ENCODE measurements at places on chromosomes 2 and 18.

DNA sequence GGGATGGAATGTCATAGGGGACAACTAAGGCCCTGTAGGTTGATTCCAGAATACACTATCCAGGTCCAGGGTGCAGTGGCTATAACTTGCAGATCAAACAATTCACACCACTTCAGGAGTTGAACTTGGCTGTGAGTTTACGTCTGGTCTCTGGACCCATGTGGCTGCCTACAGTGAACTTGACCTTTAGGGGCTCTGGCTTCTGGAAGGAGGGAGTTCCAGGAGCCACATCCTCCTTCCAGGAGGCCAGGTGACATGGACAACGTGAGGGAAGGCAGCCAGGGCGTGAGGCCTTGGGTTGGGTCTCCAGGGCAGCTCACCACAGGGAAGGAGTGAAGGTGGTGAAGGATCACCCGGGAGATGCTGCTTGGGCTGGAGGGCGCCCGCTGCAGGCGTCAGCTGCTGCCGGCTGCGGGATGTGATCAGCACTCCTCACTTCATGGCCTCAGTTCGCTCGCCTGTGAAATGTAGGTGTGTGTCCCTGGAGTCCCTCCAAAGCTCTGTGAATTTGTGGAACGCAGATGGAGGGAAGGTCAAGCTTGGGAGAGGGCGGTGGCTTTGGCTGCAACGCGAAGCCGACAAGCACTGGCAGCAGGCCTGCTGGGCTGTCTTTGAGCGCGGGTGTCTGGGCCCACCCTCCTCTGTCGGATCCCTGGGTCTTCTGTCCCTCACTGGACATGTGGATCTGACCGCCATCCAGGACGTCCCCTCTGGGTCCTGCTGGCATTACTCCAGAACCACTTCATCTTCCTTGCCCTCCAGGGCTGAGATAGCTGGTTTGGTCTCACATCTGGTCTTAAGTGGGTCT lies 146.5 kb downstream of the GLI2 start:
- peaks cover 11% of the 10 kb centered on the region for H3K4me1 ChIP-seq
- H3K27ac ChIP-seq = no peak overlapping the region
- no peak for DNase-seq
- H3K4me3 ChIP-seq = no peak overlapping the region

DNA sequence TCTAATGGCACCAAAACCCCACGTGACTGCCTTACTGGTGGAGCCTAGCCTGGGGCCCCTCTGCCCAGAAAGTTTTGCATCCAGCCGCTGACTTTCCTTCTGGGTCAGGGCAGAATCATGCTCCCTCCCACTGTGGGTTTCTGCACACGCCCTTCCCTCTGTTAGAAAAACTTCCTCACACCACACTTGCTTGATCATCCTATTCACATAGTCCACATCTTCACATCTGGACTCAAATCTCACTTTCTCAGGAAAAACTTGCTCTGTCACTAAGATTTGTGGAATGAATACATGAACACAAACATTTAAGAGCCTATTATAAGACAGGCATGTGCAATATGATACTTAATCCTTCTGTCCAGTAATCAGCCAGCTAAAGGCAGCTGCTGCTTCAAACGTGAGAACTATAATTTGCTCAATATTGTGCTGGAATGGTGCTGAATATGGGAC lies 274.7 kb downstream of the RND3 start:
- DNase-seq = peak; percentile 77
- no peaks in the 10 kb centered on the region for H3K27me3 ChIP-seq
- H3K27ac ChIP-seq = peak overlapping the region; percentile 60
- peaks cover 18% of the 10 kb centered on the region for H3K4me1 ChIP-seq
- no peak overlapping the region for H3K4me3 ChIP-seq
- H3K36me3 ChIP-seq = no peaks in the 10 kb centered on the region

DNA sequence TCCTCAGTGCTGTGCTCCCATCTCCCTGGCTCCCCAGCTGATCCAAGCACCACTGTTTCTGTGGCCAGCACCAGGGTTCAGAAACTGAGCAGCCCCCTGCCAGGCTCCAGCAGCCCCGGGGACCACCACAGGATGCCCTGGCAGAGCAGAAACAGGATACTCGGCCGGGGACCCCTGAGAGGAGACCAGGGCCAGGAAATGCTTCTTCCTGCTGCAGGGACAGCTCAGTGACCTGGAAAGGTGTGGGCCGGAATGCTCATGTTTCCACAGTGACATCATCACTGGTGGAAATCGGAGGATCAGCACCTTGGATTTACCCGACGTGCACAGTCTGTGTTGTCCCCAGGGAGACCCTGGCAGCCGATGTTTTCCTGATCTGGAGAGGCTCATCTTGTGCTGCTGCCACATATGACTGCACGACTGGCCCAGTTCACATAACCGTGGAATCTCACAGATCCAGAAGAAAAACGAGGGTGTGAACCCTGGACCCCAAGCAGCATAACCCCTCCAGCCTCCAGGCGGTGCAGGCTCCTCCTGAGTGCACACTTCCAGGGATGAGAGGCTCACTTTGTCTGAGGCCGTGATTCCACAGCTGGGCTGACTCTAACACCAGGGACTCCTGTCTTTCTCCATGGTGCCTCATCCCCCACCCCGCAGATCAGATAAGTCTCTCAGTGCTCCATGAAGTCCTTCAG lies 58.0 kb downstream of the DDX1 start:
- no peak for DNase-seq
- H3K4me3 ChIP-seq = no peak overlapping the region
- H3K27ac ChIP-seq = no peak overlapping the region
- H3K4me1 ChIP-seq = no peaks in the 10 kb centered on the region
- no peaks in the 10 kb centered on the region for H3K36me3 ChIP-seq

- no peak overlapping the region for H3K27ac ChIP-seq
- H3K4me3 ChIP-seq = no peak overlapping the region
- no peak for DNase-seq
- peaks cover 32% of the 10 kb centered on the region for H3K27me3 ChIP-seq
- peaks cover under 1% of the 10 kb centered on the region for H3K4me1 ChIP-seq
- no peaks in the 10 kb centered on the region for H3K36me3 ChIP-seq
Observed at GRCh38 chr2:127581516-127582490, 46.3 kb downstream of the MYO7B start.

- H3K4me3 ChIP-seq = no peak overlapping the region
- no peak for DNase-seq
- H3K27me3 ChIP-seq = no peaks in the 10 kb centered on the region
- no peak overlapping the region for H3K27ac ChIP-seq
Observed at GRCh38 chr18:28469946-28470345, 293.0 kb upstream of the CDH2 start.

GRCh38 chr2:121287146-121287798 lies 2.3 kb upstream of the TFCP2L1 start:
- no peak overlapping the region for H3K27ac ChIP-seq
- H3K36me3 ChIP-seq = no peaks in the 10 kb centered on the region
- DNase-seq = no peak
- H3K27me3 ChIP-seq = peaks cover 61% of the 10 kb centered on the region

GRCh38 chr2:38685116-38685735 lies 19.3 kb downstream of the GALM start:
- H3K4me3 ChIP-seq = no peak overlapping the region
- peaks cover 6% of the 10 kb centered on the region for H3K4me1 ChIP-seq
- no peak overlapping the region for H3K27ac ChIP-seq
- H3K36me3 ChIP-seq = peaks cover 11% of the 10 kb centered on the region
- no peaks in the 10 kb centered on the region for H3K27me3 ChIP-seq

DNA sequence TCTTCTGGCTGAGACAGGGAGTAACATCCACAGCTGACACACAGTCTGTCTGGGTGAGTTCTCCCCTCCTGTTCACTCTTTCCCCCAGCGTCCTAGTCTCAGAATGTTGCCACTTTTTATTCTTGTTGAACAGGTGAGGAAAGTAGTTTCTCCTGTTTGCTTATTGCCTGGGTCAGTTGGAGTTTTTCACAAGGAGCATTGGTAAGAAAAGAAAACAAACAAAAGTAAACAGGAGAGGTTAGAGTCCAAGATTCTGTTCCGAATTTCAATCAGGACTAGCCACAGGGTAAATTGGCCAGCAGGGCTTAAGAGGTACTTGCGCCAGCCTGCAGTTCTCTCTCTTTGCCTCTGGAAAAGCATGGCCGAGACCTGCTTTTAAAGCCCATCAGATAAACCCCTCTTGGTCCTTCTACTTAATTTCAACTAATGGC lies 255.0 kb upstream of the EPAS1 start:
- no peaks in the 10 kb centered on the region for H3K36me3 ChIP-seq
- DNase-seq = no peak
- no peak overlapping the region for H3K4me3 ChIP-seq
- no peaks in the 10 kb centered on the region for H3K27me3 ChIP-seq

DNA sequence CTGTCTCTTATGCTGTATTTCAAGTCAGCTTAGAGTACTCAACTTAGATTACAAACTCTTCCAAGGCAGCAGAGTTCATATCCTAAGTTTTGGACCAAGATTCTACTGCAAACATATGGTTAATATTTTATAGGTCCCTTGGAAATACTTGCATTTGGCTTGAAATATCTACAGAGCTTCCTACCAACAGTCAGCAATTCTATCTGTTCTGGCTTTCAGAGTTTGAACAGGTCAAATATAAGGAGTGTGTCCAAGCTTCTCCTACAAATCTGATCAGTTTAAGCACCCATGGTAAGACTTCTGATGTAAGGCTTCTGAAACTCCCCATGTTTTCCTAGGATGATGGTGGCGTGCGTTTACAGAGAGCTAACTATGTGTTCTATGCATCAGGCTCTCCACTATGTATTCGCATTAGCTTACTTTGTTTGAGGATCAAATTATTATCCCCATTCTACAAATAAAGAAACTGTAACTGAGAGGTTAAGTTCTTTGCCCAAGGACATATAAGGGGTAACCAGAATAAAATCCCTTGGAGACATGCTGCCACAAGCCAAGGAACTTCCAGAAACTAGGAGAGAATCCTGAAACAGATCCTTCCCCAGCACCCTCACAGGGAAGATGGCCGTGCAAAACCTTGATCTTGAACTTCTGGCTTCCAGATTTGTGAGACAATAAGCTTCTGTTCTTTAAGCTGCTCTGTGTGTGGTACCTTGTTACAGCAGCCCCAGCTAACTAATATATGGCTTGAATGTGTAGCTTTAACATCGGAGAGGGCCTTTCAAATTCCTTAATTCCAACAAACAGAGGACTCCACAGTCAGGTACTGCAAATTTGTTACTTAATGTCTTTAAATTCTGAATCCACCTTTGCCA lies 55.1 kb downstream of the ATP8B1 start:
- no peak overlapping the region for H3K27ac ChIP-seq
- peaks cover 14% of the 10 kb centered on the region for H3K4me1 ChIP-seq
- H3K36me3 ChIP-seq = no peaks in the 10 kb centered on the region
- no peak overlapping the region for H3K4me3 ChIP-seq

DNA sequence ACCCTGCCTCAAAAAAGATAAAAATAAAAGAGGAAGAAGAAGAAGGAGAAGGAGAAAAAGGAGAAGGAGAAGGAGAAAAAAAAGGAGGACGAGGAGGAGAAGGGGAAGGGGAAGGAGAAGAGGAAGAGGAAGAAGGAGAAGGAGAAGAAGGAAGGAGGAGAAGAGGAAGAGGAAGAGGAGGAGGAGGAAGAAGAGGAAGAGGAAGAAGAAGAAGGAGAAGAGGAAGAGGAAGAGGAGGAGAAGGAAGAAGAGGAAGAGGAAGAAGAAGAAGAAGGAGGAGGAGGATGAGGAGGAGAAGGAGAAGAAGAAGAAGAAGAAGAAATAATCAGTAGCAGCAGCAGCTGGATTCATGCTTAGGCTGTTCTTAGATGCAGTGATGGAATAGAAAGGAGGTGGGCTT lies 159.7 kb downstream of the TFCP2L1 start:
- no peak overlapping the region for H3K27ac ChIP-seq
- H3K4me1 ChIP-seq = no peaks in the 10 kb centered on the region
- no peak for DNase-seq
- no peak overlapping the region for H3K4me3 ChIP-seq
- peaks cover 52% of the 10 kb centered on the region for H3K27me3 ChIP-seq
- H3K36me3 ChIP-seq = no peaks in the 10 kb centered on the region

DNA sequence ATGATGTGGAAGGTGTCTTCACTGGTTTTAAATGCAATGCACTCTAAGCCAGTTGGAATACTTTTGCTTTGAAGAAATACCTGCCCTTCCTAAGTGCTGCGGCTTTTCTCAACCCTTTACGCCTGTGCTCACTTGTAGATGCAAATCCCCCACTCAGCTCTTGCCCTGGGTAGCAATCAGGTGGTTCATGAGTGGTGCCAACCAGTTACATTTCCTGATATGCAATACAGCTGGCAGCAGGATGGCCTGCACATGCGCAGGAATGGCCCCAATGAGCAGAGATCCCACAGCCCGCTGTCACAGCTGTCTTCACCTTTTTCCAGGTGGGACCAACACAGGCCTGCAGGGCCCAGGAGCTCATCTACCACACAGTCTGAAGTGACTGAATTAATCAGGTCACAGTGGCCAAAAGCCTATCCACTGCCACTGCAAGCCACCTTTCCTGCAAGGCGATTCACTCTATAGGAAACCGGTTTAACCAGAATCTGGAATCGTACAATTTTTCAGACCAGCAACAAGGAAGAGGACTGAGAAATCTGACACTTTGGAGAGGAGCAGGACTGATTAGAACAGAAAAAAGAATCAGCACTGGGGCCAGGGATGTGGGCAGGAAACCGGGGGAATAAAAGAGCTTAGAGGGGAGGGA lies 247.8 kb downstream of the MYT1L start:
- no peak overlapping the region for H3K27ac ChIP-seq
- no peak for DNase-seq
- H3K36me3 ChIP-seq = no peaks in the 10 kb centered on the region
- no peaks in the 10 kb centered on the region for H3K27me3 ChIP-seq
- H3K4me3 ChIP-seq = no peak overlapping the region

DNA sequence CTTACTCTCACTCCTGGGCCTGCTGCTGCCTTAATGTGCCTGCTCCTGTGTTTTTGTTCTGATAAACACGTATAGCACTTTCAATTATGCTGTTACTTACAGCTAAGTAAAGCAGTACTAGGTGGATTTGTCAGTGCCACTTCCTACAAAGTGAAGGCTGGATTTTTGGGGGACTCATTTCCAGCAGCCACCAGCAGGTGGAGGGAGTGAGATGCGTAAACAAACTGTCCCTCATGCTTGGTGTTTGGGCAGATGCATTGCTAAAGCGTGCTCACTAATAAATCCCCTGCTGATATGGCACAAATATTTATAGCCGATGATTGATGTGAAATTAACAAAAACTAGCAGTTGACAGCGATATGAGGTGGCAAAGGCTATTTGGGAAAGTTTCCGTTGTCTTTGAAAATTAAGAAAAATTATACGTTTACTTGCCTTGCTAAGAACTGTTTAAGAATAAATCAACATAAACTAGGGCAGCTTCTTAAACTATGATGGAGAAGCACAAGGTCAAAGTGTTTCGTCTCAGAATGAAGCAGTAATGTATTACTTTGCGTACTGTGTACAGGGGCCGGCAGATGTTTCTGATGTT lies 101.7 kb downstream of the AGAP1 start:
- peaks cover 6% of the 10 kb centered on the region for H3K4me1 ChIP-seq
- H3K36me3 ChIP-seq = no peaks in the 10 kb centered on the region
- no peak overlapping the region for H3K27ac ChIP-seq
- no peaks in the 10 kb centered on the region for H3K27me3 ChIP-seq
- H3K4me3 ChIP-seq = no peak overlapping the region

- no peaks in the 10 kb centered on the region for H3K36me3 ChIP-seq
- no peak for DNase-seq
- no peak overlapping the region for H3K4me3 ChIP-seq
- H3K27me3 ChIP-seq = no peaks in the 10 kb centered on the region
- no peak overlapping the region for H3K27ac ChIP-seq
Observed at GRCh38 chr18:28059861-28060260, 117.1 kb downstream of the CDH2 start.
